ENCODE measurements at places on chromosomes 7 and 10.

DNA sequence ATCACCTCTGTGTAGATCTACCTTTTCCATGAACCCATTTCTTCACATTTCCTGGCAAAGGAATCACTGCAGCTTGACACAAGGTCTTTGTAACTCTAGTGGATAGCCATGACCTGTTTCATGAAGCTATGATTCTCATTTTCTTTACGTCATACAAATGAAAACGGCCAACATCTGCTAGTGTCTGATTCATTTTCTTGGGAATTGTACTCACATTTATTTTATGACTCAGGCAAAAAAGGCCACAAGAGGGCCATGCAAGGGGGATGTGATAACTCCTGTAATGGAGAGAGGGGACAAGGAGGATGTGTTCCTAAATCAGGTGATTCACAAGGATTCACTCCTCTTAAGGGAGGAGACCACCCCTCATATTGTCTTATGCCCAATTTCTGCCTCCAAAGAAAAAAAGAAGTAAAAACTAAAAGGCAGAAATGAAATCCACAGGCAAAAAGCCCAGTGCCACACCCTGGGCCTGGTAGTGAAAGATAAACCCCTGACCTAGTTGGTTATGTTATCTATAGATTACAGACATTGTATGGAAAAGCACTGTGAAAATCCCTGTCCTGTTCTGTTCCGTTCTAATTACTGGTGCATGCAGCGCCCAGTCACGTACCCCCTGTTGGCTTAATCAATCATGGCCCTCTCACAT, 249.9 kb downstream of the IPMK start:
- no peak for DNase-seq

- no peak for DNase-seq
These were observed 224.5 kb downstream of the ZMYND11 start for GRCh38 chr10:359762-360161.

DNA sequence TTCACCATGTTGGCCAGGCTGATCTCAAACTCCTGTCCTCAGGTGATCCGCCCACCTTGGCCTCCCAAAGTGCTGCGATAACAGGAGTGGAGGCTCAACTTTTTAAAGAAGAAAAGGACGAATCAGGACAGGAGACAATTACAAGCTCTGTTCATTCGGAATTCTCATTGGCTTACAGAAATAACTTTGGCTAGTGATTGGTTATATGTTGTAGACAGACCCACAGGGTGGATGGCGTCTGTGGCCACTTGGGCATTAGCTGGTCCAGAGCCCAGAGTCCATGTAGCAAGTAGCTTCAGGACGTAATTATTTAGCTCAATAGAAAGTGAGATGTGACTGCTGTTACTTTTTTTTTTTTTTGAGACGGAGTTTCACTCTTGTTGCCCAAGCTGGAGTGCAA, 160.5 kb upstream of the TNRC18 start:
- no peak for DNase-seq

GRCh38 chr10:60453036-60453435, 63.4 kb upstream of the ANK3 start:
- DNase-seq: no peak

DNA sequence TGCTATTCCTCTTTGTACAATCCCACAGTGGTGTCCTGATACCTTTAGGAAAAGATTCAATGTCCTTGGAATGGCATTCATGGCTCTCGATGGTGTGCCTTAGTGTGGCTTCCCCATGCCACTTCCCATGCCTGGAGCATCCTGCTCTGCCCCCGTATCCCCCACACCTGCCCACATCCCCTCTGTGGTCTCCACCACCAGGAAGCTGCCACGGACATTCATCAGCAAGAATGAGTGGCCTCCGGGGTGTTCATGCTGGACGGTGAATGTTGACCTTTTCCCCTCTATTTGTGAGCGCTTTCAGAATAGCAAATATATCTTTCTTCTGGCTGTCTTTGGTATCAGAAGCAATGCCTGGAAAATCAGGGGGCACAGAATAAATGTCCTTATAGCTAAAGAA, 262.0 kb upstream of the NRP1 start:
- no peak for DNase-seq

- DNase-seq: no peak
These were observed 15.6 kb upstream of the CXCL12 start for GRCh38 chr10:44400541-44400940.

DNA sequence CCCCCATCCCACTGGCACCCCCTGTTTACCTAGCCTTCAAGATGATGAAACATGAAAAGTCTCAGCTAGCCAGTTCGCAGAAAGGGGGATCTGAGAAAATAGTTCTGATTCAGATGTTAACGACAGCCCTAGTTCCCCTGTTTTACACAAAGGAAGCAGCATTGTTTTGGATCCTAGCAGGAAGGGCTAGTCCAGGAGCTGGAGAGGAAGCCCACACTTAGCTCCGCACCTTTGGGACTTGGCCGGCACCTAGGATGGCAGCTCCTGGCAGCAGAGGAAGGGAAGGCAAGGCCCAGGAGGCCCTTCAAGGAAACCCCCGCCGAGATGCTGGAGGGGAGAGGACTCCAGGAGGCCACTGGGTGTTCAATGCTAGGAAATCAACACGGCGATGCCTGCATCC, 29.0 kb upstream of the MGMT start:
- DNase-seq: no peak

GRCh38 chr7:129790136-129790535, 162.6 kb downstream of the UBE2H start:
- no peak for DNase-seq

- no peak for DNase-seq
These were observed 56.0 kb downstream of the CPXM2 start for GRCh38 chr10:123835575-123835974.

- no peak for DNase-seq
These were observed 60.6 kb downstream of the INSIG1 start for GRCh38 chr7:155358066-155358947.

- no peak for DNase-seq
These were observed 86.0 kb downstream of the ARID5B start for GRCh38 chr10:61987537-61987936.

GRCh38 chr7:68544851-68545250, 1053.4 kb upstream of the AUTS2 start:
- DNase-seq: no peak

- no peak for DNase-seq
These were observed 13.0 kb downstream of the OR9A2 start for GRCh38 chr7:143013893-143014292.

GRCh38 chr7:143002898-143003297, 24.0 kb downstream of the OR9A2 start:
- no peak for DNase-seq

GRCh38 chr10:22461891-22462290, 116.6 kb downstream of the SPAG6 start:
- DNase-seq: no peak

DNA sequence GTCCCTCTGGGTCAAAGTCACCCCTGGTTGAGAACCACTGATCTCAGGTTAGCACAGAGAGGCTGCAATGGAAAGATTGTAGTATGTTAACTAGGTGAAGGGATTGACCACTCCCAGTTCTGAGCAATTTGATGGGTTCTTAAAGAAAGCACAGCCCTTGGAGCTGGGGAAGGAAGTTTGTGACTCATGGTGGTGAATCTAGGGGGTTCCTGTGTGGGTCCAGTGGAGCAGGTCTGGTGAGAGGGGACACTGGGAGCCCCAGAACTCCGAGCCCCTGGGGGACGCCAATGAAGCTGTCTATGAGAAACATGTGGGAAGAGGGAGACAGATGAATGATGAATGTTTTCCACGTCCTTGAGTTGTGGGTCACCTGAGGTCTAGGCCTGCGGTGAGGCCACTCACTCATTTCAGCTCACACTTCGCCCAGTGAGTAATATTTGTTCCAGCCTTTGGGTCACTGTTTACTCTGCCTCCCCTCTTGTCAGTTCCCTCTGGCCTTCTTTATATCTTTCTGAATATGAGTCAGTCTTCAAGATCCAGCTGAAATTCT, 341.9 kb downstream of the LRMDA start:
- no peak for DNase-seq

GRCh38 chr7:157558875-157559595, 222.2 kb downstream of the DNAJB6 start:
- no peak for DNase-seq

DNA sequence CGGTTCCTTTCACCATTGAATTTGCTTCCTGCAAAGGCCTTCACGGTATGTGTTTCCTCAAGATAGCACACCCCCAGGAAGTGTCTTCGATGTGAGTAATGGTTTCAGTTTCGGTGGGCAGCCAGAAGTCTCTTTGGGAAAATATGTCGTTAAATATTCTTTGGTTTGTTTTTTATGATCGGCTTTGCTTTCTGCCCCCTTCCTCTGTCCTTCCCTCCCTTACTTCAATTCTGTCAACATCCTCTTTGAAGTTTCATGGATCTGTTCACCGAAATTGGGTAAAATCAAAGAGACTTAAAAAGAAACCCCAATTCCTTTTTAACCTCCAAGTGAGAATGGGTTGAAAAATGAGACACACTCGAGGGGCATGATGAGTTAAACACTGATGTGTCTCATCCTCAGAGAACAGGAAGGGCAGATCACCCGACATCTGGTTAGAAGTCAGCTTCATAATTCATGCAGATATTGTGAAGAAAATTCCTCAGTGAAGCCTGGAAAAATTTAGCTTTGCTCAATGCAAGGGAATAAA, 170.8 kb upstream of the HABP2 start:
- no peak for DNase-seq

DNA sequence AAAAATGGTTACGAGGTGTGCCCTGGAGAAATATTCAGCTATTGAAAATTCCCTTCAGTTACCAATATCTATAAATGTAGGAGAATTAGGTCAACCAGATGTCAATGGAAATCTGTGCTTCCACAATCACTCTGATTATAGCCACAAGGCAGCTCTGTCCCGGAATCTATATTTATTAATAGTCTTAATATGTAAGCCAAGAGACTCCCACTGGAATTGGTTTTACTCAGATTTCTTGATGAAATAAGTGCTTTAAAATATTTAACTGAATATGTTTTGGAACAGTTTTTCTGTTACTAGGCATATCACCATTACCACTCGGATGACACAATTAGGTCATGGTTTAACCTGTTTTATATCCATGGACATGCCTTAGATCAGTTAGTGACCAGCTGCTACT, 169.6 kb downstream of the POM121L12 start:
- DNase-seq: no peak

- no peak for DNase-seq
These were observed 30.4 kb downstream of the NRCAM start for GRCh38 chr7:108425714-108426275.

- no peak for DNase-seq
These were observed 13.0 kb downstream of the ADAM8 start for GRCh38 chr10:133263674-133264073.

- no peak for DNase-seq
These were observed 597.6 kb downstream of the NXPH1 start for GRCh38 chr7:9030976-9031375.

Data from DMS153 (cell line).